ENCODE measurements at places on chromosomes 3 and 15. TPM values are rescaled to one million over a fixed set of nuclear protein-coding genes. Genes with fewer than 3 reads are reported as not detected.

Gene FSD2
- total RNA-seq: not detected

Gene SLC22A13
- 0.70 TPM for total RNA-seq

Gene NRROS
- 7.7 TPM for total RNA-seq

Gene C2CD4B
- total RNA-seq: 1.2 TPM

Gene CELF6
- total RNA-seq: 6.8 TPM

Gene DAZL
- total RNA-seq: not detected

Gene GADL1
- not detected for total RNA-seq

Gene CHST14
- 10.2 TPM for total RNA-seq

Gene EPHA6
- total RNA-seq: 0.29 TPM

Gene AP3B2
- 6.9 TPM for total RNA-seq

Gene CHRNA3
- total RNA-seq: 1.3 TPM

Gene PRR23A
- total RNA-seq: not detected

Gene TUSC7
- total RNA-seq: not detected

Gene CHST2
- 4.9 TPM for total RNA-seq

Gene CMTM8
- total RNA-seq: 1.7 TPM

Gene GOLGA8R
- total RNA-seq: 5.3 TPM

Gene SLC12A1
- total RNA-seq: 0.41 TPM

Gene CHCHD4
- total RNA-seq: 7.9 TPM

Gene PDIA3
- total RNA-seq: 160 TPM

Gene ILDR1
- total RNA-seq: 1.9 TPM

Gene RNF111
- 29.5 TPM for total RNA-seq

Gene SAMMSON
- total RNA-seq: 0.21 TPM

Gene GOLGA8K
- total RNA-seq: not detected

Gene TPM1
- total RNA-seq: 653 TPM

Gene LRRN1
- total RNA-seq: 19.1 TPM

Gene GPR62
- total RNA-seq: 0.28 TPM

Gene NAA50
- 149 TPM for total RNA-seq

Gene MCCC1
- 20.5 TPM for total RNA-seq

Gene SEMA3G
- 91.2 TPM for total RNA-seq

Gene DUOXA1
- total RNA-seq: 2.5 TPM

Gene DNAH12
- 0.30 TPM for total RNA-seq

Gene GTF2E1
- total RNA-seq: 11.1 TPM

Gene TRPM1
- not detected for total RNA-seq

Measured in uterus (tissue), 4 donors.